ENCODE measurements at places on chromosomes 11 and 22.
A peak's percentile ranks its signal among the peaks of the same experiment; 100 is the strongest.

GRCh38 chr11:70065318-70066135, 12.6 kb upstream of the ANO1 start:
- DNase-seq: no peak

DNA sequence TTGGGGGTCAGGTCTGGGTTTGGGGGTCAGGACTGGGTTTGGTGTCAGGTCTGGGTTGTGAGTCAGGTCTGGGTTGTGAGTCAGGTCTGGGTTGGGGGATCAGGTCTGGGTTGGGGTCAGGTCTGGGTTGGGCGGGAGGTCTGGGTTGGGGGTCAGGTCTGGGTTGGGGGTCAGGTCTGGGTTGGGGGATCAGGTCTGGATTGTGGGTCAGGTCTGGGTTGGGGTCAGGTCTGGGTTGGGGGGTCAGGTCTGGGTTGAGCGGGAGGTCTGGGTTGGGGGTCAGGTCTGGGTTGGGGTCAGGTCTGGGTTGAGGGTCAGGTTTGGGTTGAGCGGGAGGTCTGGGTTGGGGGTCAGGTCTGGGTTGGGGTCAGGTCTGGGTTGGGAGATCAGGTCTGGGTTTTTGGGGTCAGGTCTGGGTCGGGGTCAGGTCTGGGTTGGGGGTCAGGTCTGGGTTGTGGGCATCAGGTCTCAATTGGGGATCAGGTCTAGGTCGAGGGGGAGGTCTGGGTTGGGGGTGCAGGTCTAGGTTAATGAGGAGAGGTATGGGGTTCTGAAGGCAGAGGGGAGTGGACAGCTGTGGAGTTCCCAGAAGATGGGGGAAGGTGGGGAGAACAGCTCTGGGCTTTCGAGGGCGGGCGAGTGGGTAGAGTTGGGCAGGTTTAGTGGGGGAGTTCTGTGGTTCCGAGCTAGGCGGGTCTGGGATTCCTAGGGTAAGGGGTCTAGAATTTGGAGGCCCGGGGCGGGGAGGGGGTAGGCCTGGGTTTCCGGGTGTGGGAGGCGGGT, 629 bp downstream of the TTLL8 start:
- DNase-seq: no peak

DNA sequence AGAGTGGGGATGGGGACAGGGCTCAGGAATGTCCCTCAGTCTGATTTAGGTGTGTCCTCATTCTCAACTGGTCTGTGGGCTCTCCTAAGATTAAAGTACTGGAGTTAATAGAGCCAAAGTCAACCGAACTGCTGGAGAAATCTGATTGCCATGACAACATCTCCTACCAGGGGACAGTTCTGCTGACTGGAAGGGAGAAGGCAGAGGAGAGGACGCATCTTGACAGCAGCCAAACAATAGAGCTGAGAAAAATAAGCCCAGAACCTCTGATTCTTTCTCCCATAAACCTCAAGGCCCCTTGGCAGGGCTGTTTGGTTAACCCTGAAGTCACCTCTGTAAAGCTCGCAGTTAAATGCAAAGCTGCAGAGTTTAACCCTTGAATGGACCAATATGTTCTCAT, 2.8 kb downstream of the KCTD14 start:
- no peak for DNase-seq

- DNase-seq: no peak
These were observed 20.3 kb downstream of the ALG9 start for GRCh38 chr11:111851067-111851466.

- DNase-seq: peak; percentile 55
These were observed 737 bp downstream of the RBM4 start for GRCh38 chr11:66639066-66639813.

GRCh38 chr11:63763496-63764339, 4.9 kb downstream of the ZFTA start:
- DNase-seq: no peak

DNA sequence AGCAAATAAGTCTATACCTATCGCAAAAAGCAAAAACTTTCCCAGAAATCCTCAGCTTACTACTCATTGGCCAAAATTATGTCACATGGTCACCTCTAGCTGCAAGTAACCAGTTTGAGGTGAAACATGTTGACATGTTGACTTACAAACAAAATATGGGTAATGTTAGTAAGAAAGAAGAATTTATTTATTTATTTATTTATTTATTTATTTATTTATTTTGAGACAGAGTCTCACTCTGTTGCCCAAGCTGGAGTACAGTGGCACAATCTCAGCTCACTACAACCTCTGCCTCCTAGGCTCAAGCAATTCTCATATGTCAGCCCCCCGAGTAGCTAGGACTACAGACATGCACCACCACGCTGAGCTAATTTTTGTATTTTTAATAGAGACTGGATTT, 5.4 kb upstream of the SLC35C1 start:
- no peak for DNase-seq

Data from cardiac fibroblast (primary cell).